ENCODE measurements at places on chromosomes 11 and 22. TPM values are rescaled to one million over a fixed set of nuclear protein-coding genes. Genes with fewer than 3 reads are reported as not detected.

DNA sequence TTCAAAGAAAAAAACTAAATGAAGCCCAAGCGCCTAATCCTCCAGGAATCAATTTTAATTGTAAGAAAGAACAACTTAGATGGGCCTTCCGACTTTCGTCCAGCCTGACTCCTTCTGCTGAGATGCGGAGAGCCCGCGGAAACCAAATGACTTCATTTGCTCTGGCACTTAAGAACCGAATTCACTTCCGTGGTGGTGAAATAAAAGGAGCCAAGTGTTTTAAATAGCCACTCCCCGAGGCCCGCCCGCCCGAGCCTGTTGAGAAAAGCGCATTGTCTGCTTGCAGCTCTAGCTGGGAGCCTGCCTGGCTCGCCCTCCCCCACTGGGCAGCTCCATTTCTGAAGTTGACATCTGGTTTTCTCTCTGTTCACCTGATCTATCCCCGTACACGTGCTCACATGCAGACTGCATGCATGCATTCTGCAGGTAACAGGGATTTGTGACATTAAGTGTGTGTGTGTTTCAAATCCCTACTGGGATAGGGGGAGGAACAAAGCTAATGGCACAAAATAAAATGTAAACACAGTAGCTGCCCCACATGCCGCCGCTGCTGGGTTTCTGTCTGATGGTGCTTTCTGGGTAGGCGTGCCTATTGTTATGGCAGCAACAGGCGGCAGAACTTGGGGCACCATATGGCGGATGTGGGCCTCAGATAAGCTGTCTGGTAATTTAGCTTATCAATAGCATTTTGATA is 6.2 kb downstream of the TEAD1 start:
- DNase-seq: no peak

The MYOD1 gene
- polyA plus RNA-seq: not detected

GRCh38 chr11:33772300-33772699 is 2.0 kb downstream of the FBXO3 start:
- DNase-seq: no peak

- DNase-seq: no peak
These were observed 99.8 kb downstream of the CTTN start for GRCh38 chr11:70498171-70498571.

DNA sequence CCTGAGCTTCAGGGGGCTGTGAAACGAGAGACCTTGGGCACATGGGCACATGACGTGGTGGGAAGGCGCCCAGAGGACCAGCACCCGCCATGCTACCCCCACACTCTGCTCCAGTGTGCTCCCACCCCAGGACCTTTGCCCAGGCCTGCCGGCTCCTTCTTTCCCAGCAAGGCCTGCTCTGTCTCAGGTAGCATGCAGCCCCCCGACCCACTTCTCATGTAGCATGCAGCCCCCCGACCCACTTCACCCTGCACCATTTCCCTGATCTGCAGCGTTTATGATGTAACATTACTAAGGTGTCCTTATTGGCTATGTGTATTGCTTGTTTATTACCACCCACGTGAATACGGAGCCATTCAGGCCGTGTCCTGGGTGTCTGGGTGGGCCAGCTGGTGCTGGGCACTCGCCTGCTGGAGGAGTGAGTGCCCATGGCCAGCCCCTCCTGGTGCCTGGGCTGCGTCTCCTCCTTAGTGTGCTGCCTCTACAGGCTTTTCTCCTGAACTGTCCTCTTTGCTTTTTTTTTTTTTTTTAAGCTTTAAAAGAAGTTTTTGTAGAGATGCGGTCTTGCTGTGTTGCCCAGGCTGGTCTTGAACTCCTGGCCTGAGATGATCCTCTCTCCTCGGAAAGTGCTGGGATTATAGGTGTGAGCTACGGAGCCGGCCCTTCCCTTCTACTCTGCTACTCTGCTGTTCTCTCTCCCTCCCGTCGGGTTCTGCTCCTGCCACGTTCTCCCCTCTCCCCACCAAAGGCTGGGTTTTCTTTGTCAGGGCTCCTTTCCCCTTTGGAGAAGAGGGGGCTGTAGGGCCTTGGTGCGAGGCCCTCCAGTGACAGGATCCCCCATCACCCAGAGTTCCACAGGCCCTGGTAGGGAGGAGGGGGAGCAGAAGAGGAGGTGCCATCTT is 29.4 kb downstream of the LRP5 start:
- DNase-seq: no peak

The CCDC157 gene
- polyA plus RNA-seq: 5.4 TPM

DNA sequence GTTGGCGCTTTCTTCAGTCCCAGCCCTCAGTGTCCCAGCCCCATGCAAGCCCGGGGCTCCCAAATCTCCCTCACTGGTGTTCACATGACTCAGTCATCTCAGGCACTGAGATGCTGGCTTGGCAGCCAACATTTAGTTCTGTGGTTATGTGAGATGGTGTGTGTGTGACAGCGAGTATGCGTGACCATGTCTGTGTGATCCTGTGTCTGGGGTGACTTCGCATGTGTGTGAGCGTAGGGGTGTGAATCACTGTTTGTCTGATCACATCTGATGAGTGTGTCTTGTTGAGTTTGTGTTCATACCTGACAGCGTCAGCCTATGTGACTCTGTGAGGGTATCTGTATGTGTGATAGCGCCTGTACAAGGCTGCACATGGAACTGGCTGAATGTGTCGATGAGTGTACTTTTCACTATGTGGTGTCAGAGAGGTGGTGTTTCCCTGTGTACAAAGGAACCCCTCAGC is 16.2 kb downstream of the CREB3L1 start:
- no peak for DNase-seq

The ZNF214 gene
- polyA plus RNA-seq: 13.7 TPM

The POTEH gene
- not detected for polyA plus RNA-seq

The LMNTD2 gene
- 2.7 TPM for polyA plus RNA-seq

The OR52A1 gene
- polyA plus RNA-seq: not detected

The SOX10 gene
- 0.46 TPM for polyA plus RNA-seq

DNA sequence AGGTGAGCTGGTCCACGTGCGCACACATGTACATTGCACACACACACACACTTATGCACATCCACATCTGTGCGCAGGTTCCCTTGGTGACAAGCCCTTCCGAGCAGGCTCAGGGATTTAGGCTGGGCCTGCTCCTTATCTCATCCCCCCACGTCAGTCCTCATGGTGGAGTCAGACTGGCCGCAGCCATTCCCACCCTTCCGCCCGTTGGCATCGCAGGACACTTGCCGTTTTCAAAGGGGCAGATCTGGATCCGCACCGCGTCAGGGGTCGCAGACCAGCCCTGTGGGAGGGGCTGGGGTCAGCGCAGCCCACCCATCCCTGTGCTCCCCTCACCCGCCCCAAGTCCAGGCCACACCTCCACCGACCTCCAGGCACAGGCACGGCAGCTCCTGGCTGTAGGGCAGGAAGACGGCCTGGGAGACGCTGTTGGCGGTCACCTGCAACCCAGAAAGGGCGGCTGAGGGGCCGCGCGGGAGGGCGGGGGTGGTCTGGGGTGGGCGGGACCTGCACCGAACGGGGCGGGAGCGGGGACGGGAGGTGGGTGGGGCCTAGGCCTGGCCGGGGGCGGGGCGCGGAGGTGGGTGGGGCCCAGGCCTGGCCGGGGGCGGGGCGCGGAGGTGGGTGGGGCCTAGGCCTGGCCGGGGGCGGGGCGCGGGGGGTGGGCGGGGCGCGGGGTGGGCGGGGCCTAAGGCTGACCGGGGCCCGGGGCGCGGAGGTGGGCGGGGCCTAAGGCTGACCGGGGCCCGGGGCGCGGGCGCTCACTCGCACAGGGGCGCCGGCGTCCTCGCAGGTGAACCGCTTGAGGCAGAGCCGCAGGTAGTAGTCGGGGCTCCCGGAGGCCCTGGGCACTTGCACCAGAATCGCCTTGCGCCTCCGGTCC is 13.3 kb downstream of the IL17REL start:
- no peak for DNase-seq

DNA sequence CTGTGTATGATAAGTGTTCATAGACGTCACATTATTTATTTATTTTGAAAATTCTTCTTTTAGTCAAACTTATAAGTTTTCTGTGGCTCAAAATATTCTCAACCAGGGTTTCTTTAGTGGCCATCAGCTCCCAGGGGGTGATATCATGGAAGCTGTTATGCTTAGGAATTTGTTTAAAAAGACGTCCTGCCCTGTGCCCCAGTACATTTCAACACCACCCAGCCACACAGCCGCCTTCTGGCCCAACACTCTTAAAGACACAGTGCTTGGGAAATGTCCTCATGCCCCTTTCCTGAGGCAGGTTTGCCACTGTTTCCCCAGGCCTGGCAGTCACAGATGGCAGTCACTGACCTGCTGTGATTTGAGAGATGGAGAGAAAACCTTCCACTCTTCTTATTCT is 19.9 kb downstream of the TSKU start:
- no peak for DNase-seq

- no peak for DNase-seq
These were observed 370.1 kb downstream of the OPCML start for GRCh38 chr11:133162227-133162626.

The TRIM49 gene
- not detected for polyA plus RNA-seq

DNA sequence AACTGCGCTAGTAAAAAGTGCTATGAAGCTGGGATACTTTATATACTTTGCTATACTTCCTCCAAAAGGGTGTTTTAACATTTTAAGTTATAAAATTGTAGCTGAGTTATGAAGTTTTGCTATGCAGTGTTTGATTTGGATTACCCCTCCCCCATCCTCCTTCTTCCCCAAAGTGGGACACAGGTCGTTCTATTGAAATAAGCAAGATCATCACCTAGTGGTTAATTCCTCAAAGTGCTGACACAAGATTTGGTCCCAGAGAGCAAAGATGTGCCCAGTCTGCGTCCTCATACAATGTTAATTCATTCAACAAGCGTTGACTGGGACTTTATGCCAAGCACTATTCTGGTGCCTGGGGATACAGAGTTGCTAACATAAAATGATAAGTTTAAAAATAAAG is 78.5 kb downstream of the SPON1 start:
- DNase-seq: no peak

The RGL4 gene
- 1.8 TPM for polyA plus RNA-seq

The TMEM121B gene
- 0.64 TPM for polyA plus RNA-seq

DNA sequence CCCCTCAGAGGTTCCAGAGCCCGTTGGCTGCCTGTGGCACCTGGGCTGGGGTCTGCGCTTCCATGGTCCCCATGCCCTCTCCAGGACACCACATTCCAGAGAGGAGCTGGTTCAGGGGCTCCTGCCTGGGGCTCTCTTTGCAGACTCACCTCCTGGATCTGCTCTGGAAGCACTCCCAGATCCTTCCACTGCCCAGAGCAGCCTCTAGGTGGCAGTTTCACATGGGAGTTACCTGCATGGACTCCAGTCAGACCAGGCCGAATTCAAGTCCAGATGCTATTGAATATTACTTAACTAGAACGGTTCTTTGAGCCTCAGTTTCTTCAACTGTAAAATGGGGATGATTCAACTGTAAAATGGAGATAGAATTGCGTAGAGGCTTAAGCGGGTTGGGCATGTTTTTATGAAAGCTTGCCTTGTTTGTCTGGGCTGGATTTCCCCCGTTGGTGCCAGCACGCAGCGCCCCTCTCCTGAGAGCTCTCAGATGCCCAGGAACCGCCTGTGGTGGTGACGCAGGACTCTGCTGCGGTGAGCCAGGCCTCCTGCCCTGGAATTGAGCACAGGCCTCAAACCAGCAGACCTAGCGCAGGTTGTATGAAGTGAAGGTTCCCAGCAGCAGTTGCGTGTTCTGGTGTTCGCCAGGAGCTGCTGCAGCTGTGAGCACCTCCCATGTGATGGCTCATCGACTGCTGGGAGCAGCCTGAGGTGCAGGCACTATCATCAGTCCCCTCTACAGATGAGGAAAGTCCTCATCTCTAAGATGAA is 44.2 kb downstream of the LMO1 start:
- DNase-seq: no peak

DNA sequence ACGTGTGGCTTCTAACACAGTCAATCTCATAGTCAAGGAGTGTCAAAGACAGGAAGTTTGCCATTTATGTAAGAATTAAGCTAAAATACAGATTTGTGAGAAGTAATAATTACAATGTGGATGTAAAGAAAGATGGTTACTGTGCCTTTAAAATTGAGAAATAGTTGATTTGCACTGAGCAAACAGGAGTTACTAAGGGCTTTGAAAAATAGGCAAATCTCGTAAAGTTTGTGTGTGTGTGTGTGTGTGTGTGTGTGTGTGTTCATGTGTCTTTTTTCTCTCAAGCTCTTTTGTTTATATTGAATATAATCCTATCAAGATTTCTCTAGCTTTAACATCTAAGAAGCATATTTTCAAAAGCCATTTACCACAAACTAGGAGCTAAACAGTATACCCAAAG is 2284.5 kb downstream of the LRRC4C start:
- DNase-seq: no peak

- DNase-seq: no peak
These were observed 812.2 kb downstream of the BRD1 start for GRCh38 chr22:49015459-49015858.

GRCh38 chr22:39818094-39818493 is 75.5 kb downstream of the ENTHD1 start:
- no peak for DNase-seq

DNA sequence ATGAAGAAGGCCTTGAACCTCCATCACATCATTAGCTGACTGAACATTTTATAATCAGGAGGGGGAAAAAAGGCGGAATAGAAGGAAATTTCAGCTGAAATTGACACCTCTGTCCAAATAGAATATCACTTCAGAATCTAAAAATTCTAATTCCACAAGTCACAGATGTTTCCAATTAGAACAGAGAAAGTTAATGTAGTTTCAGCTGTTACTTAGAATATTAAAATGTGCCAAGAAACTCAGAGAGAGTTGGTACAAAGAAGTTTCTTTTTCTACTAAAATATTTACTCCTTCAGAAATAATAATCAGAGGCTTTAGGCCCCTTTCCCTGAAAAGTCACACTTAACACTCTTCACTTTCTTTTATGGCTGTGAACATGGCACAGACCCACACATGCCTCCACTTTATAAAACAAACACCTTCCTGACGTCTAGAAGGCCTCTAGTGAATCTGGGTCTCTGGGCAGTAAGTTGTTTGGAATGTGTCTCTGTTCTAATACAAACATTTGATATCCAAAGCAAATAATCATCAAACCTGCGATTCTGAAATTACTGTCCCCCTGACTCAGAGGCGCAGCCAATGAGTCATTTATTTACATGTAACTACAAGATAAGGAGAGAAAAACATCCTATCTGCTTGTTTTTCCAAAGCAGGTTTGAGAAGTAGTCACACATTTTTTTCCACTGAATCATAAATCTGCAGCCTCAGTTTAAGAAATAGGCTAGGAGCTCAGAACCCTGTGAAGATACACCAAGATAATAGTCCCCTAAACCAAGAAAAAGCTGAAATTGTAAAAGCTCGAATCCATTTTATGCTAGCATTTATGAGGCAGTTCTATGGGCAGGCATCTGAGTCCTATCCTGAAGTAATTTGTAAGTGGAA is 148.4 kb downstream of the ME3 start:
- DNase-seq: no peak

- no peak for DNase-seq
These were observed 73.1 kb upstream of the CLMP start for GRCh38 chr11:123268156-123268555.

The LYVE1 gene
- polyA plus RNA-seq: 56.6 TPM

Data from right renal cortex interstitium (tissue), 3 donors.